Activated naive CD4-positive, alpha-beta T cell treated with anti-CD3 and anti-CD28 coated beads for 36 hours (primary cell): ENCODE measurements at places on chromosomes 11 and 22. TPM values are rescaled to one million over a fixed set of nuclear protein-coding genes. Genes with fewer than 3 reads are reported as not detected.

The IGLL1 gene
- not detected for total RNA-seq

The MISFA gene
- 0.67 TPM for total RNA-seq

The AMPD3 gene
- total RNA-seq, result 13.0 TPM

The PSMA1 gene
- total RNA-seq, result 367 TPM

- no peak for DNase-seq
These were observed 2.4 kb upstream of the RANGAP1 start for GRCh38 chr22:41288245-41288946.

DNA sequence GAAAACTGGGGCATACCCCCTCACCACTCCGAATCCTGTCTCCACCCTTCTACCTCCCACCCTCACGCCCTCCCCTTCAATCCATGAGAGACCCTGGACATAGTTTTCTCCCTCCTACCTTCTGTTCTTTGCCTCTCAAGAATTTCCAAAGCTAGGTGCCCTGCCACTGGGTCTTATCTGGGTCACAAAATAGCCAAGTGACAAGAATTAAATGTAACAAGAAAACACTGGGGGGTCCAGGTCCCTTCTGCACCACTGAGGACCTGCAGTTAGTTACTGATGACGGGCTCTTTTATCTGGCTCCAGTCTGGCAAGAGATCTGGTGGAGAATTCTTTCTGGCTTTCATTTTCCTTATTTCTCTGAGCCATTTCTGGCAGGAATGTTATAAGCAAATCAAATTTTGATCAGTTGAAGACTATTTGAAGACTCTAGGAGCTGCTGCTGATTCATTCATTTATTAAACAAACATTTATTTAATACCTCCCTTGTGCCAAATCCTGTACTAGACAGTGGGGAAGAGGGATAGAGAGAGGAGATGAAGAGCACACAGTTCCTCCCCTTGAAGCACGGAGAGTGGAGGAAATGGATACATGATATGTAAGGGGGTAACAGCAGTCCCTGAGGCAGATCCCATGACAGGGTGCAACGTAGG, 135.2 kb downstream of the RRAS2 start:
- no peak for DNase-seq

DNA sequence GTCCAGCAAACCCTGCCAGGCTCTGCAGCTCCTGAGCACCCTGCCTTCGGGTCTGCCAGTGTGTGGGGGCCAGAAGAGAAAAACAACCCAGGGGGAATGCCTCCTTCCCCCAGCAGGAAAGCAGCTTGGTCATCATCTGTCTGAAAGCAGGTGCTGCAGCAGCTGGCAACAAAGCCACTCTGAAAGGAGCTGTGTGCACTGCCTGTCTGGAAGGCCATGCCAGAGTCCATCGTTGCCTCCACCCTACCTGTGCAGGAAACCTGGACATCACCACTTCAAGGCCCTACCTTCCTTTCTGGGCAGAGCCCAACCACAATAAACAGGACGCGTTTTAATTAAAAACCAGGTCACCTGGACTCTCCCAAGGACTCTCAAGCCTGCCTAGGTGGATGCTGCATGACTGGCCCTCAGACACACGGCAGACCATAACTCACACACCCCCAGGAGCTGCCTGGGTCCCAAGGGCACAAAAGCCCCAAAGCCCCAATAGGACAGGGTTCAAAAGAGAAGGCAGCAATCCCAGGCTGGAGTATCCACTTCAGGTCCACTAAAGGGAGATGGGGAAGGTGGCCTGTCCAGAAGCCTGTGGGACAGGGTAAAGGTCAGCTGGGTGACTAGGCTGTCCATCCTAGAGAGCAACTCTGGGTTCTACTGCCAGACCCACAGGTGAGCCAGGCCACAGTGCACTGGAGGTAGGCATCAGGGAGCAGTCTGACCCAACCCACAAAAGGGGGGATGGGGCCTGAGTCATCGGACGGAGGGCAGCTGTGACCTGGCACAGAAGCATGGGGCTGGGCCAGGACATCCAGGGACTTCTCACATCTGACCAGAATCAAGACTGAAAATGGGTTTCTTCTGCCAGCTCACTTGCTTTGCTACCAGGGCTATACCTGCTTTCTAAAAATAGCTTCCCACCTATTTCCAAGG, 6.1 kb downstream of the GNB1L start:
- DNase-seq, result no peak

- DNase-seq, result no peak
These were observed 25.7 kb downstream of the OSBP2 start for GRCh38 chr22:30720263-30720837.

GRCh38 chr22:42889304-42889703, 32.2 kb upstream of the ARFGAP3 start:
- DNase-seq, result peak; percentile 16

DNA sequence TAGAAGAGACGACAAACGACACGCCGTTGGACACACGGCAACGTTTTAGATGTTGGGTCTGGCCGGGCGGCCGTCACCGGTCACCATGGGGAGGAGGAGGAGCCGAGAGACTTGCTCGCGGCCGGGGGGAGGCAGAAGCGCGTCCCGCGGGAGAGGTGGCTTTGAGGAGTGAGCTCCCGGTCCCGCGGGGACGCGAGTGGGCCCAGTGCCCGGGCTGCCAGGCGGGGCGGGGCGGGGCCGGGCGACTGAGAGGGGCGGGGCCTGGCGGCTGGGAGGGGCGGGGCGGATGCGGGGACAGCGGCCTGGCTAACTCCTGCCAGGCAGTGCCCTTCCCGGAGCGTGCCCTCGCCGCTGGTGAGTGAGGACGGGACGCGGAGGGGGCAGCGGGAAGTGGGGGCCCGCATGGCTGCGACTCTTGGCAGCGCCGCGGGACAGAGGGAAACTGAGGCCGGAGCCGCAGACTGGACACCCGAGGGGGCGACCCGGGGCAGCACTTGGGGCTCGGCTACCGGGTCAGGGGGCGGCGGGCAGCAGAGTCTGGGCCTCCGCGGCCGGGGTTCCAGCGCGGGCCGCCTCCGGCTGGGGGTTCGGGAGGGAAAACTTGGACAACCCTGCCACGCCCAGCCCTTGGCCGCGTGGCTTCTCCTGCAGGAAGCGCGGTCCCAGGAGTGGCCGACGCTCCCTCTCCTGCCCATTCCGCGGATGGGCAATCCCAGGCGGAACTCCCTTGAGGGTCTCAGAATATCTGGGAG, at the start of gene TSPO:
TSPO (plus strand) TSS at position 309 of the 752 bp plus-strand sequence. CDS start 7,680 bp downstream, outside the sequence.
- peak; percentile 57 for DNase-seq
